ENCODE measurements at places on chromosomes 1 and 21.
A peak's percentile ranks its signal among the peaks of the same experiment; 100 is the strongest.

DNA sequence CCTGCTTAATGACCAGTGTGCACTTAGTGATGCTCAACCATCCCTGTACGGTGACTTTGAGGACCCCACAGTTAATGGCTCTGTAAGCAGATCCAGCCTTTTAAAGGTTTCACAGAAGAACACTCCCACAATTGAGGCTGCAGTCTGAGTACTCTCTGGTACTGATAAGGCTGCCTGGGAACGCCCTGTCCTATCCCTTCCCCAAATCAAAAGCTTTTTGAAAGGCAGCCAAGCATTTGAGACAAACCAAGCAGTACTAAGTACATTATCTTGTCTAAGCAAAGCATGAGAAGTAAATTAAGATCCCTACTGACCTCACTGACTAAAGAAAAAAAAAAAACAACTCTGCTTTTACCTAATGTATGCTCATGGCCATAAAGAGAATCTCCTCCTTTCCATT lies 60.7 kb downstream of the SH3GLB1 start:
- DNase-seq = no peak

DNA sequence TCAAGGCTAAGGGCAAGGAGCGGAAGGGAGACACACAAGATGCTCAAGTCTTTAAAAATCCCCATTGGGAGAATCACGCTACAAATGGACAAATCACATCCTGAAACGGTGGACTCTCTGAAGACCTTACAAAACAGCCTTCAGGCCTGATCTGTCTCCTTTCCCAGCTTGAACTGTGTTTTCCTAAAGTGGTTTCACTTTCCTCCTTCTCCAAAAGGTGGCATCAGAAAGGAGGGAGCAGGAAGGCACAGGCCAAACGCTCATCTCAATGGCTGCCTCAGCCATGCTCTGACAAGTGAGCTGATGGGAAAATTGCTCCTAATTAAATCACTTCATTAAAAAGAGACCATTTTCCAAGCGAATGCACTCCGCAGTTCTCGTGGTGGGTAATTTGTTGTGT lies 47.7 kb downstream of the UTP25 start:
- peak; percentile 78 for DNase-seq

- no peak for DNase-seq
Measured at GRCh38 chr1:23251812-23252211, 34.5 kb upstream of the HTR1D start.

DNA sequence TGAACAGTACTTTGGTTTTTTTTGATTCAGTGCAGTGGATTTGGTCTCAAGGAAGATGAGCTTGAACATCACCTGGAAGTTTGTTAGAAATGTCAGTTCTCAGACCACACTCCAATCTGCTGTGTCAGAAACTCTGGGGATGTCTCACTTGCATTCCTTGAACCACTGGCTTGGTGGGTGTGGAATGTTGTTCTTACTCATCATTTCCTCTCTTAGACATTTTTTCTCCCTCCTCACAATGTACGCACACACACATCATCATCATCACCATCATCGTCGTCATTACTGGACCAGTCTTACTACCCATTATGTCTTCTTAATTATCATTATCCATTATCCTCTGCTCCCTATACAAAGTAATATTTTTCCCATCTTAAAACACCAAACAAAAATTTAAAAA lies 91.9 kb upstream of the KCNK2 start:
- no peak for DNase-seq

DNA sequence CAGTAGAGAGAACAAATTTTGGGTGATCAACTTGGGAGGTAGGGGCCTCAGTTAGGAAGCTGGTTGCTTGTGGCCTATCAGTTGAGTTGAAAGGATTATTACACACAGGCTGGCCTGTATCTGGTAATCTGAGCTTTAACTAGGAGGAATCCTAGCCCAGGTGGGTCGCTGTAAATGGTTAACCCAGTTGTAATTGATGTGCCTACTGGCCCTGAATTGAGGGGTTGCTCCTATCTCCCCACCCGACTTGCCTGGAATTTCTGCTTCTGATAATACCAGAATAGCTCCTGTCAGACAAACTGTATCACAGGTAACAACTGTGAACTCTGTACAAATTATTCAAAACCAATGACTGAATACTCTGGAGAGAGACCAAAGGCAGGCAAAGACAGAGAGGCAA lies 210.4 kb upstream of the RUNX1 start:
- DNase-seq = no peak

DNA sequence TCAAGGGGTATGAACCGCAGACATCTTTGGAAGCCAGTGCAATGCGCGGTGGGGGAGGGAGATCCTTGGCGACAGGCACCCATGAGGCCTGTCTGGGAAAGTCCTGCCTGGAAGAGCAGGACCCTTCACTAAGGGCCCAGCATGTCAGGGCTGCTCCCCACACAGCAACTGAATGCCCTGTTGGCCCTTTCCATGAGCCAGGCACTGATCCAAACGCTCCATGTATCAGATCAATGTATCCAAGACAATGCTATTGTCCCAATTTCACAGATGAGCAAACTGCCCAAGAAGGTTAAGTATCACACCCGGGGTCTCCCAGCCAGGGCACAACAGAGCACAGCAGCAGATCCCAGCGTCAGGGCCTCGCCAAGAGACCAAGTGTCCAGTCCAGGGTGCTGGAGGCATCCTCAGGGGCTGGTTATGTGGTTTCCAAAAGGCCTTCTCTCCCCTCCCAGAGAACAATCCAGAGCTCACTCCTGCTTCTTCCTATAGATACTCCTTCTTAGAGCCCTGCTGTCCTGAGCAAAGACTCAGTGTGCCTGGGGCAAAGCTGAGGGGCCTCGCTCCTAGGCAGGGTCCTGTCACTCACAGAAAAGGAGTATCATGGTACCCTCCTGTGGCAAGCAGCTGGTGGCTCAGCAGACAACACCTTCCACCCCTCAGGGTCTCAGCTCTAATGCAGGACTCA lies 328.0 kb downstream of the NPHP4 start:
- DNase-seq = no peak

- DNase-seq = no peak
Measured at GRCh38 chr1:83086346-83086745, 912.6 kb downstream of the TTLL7 start.

- peak; percentile 83 for DNase-seq
Measured at GRCh38 chr1:217343907-217344306, 287.0 kb downstream of the GPATCH2 start.

DNA sequence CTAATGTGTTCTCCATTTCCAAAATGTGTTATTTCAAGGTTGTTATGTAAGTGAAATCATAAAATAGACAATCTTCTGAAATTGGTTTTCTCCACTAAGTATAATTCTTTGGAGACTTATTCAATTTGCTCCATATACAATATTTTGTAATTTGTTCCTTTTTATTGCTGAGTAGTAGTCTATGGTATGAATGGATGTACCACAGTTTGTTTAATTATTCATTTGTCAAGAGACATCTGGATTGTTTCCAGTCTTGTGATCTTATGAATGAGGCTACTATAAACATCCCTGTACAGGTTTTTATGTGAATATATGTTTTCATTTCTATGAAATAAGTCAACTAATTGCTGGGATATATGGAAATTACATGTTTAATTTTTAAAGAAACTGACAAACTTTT lies 652.6 kb upstream of the PLXNA2 start:
- DNase-seq = no peak

DNA sequence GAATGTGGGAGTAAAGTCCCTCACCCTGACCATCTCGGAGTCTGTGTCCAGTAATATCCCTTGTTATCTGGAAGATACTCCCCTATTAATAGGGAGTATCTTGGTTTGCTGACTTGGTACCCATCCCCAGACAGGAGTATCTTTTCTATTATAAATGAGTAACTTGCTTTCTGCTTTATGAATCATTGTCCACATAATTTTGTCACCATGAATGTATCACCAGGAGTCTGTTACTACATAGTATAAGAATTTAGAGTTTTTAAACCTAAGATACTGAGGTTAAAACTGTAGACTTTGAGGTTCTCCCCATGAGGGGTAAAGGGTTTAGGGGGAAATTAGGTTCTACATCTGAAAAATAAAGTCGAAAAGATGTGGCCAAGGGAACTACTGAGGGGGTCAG lies 175.6 kb downstream of the FCRL5 start:
- no peak for DNase-seq

DNA sequence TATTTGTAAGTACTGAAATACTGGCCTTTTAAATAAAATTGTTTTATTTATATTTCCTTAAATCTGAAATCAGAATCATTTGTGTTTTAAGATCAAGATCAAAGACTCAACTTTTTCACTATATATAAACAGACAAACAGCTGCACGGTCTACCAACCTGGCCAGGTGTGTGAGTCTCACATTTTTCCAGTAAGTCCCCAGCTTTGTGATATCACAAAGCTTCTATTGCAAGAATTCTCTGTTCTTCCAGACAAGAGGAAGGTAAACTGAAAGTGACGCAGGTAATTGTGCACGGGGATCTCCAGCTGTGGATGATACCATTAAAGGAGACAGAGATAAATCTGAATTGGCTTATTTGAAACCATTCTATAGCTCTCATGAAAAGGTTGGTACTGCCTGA lies 41.2 kb upstream of the CYP2J2 start:
- no peak for DNase-seq

GRCh38 chr1:150922519-150922975 lies 3.6 kb upstream of the SETDB1 start:
- peak; percentile 77 for DNase-seq

GRCh38 chr1:43671626-43672330 lies 21.8 kb downstream of the KDM4A start:
- no peak for DNase-seq

- DNase-seq = no peak
Measured at GRCh38 chr1:244128591-244129383, 77.7 kb downstream of the ZBTB18 start.

DNA sequence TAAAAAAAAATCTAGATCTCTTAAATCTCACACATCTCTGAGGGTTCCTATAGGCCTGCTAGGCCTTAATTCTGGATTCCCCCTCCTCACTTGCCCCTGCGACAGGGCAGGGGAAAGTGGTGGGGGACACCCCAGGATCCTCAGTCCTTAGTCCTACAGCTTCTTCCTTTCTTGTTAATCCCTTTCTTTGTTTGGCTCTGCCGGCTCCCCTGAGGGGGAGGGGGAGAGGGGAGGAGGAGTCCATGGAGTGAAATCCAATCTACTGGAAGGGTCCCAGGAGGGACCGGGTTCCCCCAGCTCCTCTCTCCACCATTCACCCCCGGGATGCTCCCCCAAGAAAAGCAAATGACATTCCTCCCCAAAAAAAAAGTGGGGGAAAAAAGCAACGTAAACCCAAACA lies 8.5 kb downstream of the MEX3A start:
- no peak for DNase-seq

Measured in DMS153 (cell line).